ENCODE measurements at places on chromosomes 11 and 22. TPM values are rescaled to one million over a fixed set of nuclear protein-coding genes. Genes with fewer than 3 reads are reported as not detected.

Gene FLRT1
- total RNA-seq = not detected

Gene LYVE1
- total RNA-seq = not detected

Gene MMP26
- total RNA-seq = not detected

Gene RIMBP3B
- 0.65 TPM for total RNA-seq

Gene ACAD8
- 7.5 TPM for total RNA-seq

Gene SLCO2B1
- total RNA-seq = 2.0 TPM

Gene GRAMD4
- total RNA-seq = 12.9 TPM

Gene ELF5
- not detected for total RNA-seq

Gene CRYAB
- not detected for total RNA-seq

Gene PAX6
- 0.14 TPM for total RNA-seq

Gene OR56A1
- not detected for total RNA-seq

Gene LARGE2
- total RNA-seq = not detected

Gene CDC45
- 45.7 TPM for total RNA-seq

Gene HBE1
- total RNA-seq = 25.6 TPM

Gene OR4A16
- not detected for total RNA-seq

Gene MYBPC3
- not detected for total RNA-seq

Gene ARHGAP8
- total RNA-seq = not detected

Gene KRTAP5-1
- not detected for total RNA-seq

Gene TMPRSS13
- not detected for total RNA-seq

Gene ZDHHC5
- 21.4 TPM for total RNA-seq

Gene MUC6
- total RNA-seq = not detected

Gene E2F8
- total RNA-seq = 8.2 TPM

Gene BTBD10
- 117 TPM for total RNA-seq

Gene TMPRSS6
- total RNA-seq = not detected

Gene CDC42BPG
- total RNA-seq = 4.1 TPM

Gene DEFB131B
- total RNA-seq = not detected

Gene ELP4
- total RNA-seq = 33.0 TPM

Gene TSPAN32
- 13.3 TPM for total RNA-seq

Gene DEUP1
- total RNA-seq = not detected
